ENCODE measurements at places on chromosomes 6 and 20.

GRCh38 chr20:62362991-62363919 lies 3.9 kb downstream of the LAMA5 start:
- no peak for DNase-seq

DNA sequence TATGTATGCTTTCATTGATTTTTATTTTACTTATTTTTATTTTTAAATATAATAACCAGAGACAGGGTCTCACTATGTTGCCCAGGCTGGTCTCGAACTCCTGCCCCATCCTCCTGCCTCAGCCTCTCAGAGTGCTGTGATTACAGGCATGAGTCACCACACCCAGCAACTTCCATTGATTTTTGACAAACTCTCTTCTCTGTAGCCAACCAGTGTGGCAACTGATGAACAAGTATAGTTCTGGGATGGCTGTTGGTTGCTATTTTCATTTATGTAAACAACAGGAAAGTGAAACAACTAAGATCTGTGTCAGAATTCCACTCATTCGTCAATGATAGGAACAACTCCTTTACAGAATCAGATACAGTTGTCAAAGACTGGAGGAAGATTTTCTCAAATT lies 356.7 kb upstream of the JARID2 start:
- no peak for DNase-seq

GRCh38 chr6:158050955-158051354 lies 69.3 kb downstream of the SYNJ2 start:
- no peak for DNase-seq

GRCh38 chr6:169984181-169985120 lies 233.0 kb downstream of the ERMARD start:
- DNase-seq, result no peak

GRCh38 chr6:107661291-107661690 lies 162.8 kb downstream of the SCML4 start:
- DNase-seq, result no peak

- no peak for DNase-seq
Measured at GRCh38 chr6:146938266-146938665, 266.0 kb upstream of the STXBP5 start.

DNA sequence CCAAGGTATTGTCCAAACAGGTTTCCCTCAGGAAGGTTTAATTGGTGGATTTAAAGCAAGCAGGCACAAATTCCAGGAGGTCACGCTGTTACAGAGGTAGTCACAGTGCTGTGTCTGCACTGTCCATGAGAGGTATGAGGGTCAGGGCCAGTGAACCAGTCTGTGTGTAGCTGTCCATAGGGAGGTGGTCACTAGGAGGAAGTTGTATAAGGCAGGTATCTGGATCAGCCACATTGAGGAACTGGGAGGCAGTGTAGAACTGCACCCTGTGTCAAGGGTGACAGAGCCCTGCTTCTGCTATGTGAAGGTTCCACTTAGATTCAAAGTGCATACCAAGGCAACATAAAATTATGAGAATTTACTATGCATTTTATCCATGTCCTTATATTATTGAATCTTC lies 73.3 kb downstream of the MAP3K4 start:
- no peak for DNase-seq

GRCh38 chr6:90715093-90715655 lies 128.3 kb upstream of the MAP3K7 start:
- no peak for DNase-seq

GRCh38 chr20:63706027-63706695 lies 1.6 kb downstream of the ARFRP1 start:
- DNase-seq, result no peak

DNA sequence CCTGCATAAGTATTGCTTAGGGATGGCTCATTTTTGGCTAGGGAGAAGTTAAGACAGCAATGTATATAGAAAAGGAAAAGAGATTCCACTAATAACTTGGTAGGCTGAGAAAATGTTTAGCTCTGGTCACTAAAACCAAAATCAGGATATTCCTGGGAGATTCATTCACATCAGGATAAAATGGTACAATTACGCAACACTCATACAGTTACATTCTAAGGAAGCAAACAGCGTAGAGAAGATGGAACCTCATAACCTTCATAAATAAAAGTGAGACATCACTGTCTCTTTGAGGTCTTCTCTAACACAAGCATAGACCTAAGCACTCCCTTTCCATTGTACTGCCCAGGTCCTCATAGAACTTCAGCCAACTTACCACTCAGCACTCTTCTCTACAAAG lies 295.7 kb upstream of the RUNX2 start:
- no peak for DNase-seq

- no peak for DNase-seq
Measured at GRCh38 chr20:53995949-53996348, 74.4 kb downstream of the BCAS1 start.

DNA sequence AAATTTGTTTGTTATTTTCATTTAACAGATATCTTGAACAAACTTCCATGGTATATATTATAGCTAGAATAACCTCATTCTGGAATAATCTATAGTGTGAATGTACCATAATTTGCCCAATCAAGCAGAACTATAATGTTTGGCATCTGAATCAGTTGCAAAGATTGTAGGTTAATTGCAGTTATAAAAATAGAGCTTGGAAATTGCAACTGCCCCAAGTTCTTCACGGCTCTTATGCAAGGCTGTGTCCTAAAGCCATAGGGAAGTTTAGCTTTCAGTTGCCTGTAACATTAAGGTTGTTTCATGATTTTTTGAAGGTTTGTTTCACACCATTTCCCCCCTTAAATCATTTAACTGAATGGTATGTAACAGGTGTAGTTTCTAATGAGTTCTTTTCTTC lies 19.4 kb downstream of the NQO2 start:
- DNase-seq, result no peak

DNA sequence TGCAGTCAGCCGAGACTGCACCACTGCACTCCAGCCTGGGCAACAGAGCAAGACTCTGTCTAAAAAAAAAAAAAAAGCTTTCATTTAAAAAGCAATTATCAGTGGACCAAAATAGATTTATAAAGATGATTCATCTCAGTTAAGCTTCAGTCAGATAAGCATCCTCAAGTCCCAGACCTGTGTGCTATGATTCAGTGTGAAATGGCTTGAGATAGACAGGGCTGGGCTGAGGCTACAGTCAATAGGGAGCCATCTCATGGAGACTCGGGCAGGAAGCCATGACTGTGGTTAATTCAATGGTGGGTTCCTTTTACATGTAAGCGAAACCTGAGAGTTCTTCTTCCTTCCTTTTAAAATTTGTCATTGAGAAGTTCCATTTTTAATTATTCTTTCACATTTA lies 276.0 kb downstream of the TFAP2A start:
- no peak for DNase-seq

DNA sequence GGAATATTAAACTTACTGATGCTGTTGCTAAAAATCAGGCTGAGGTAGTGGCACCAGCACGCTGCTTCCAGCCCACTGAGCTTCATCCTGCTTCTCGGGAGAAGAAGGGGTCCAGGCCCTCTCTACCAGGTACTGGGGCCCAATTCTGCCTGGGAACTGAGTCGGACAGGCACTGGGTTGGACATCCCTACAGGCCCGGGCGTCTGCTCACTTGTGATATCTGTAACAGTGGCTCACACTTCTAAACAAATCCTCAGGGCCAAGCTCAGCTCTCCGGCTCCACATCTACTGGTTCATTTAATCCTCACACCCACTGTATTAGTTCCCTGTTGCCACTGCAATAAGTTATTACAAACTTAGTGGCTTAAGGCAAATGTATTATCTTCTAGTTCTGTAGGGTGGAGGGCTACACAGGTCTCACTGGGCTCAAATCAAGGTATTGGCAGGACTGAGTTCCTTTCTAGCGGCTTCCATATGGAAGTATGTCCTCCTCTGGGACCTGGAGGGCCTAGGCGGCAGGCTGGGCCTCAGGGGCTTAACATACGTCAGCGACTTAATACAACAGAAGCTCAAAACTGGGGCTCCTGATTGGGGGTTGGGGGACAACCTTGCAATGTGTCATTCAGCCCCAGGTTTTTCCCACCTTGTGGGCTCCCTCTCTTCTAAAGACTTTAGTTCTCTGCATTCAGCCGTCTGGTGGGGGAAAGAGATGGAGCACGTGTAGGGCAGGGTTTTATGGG lies 1.6 kb upstream of the KCNK15 start:
- DNase-seq, result no peak

DNA sequence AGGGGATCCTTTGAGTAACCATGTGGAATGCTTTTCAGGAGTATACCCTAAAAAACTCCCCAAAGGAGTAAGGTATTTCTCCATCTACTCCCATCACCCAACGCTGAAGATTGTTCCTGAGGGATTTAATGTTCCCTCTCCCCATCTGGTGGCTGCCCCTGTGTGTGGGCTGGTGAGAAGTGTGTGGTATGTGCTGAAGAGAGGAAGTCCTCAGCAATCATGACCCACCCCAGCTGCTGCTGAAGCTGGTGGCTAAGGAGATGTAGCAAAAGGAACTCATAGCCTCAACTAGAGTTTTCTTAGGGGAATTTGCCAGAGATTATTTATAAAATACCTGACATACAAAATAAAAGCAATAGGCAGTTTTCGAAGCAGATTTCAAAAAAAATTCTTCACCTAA lies 114.3 kb upstream of the JAG1 start:
- no peak for DNase-seq

DNA sequence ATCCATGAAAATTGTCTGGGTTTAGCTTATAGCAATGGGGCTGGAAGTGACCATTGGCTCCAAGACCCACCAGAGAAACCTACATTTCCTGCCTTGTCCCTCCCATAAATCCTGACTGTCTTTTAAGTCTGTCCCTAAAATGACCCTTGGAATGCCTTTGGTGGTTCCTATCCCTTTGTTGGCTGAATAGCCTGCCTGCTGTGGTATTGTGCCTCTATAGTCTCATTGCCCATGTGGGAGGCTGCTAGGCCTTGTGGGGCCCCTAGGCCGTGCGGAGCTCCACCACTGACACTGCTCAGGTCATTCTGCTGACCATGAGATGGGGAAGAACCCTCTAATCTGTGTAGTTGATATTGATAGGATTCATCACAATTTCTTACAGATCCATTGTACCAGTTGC lies 43.3 kb downstream of the SCP2D1 start:
- DNase-seq, result no peak

DNA sequence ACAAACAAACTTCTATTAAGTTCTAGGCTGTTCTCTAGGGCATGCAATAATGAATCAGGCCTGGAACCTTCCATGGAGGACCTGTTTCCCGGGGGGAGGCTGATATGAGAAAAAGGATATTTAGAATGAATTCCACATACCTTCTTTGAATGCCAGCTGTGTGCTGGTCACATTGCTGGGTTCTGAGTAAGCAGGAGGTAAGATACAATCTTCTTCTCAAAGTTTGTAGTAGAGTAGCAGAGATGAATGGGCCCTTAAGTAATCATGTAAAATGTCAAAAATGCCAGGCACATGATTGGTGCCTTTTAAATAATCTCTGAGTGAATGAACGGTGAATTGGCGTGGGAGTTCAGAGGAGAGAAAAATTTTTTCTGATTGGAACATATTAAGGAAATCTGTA lies 47.4 kb downstream of the TGM2 start:
- no peak for DNase-seq

- DNase-seq, result no peak
Measured at GRCh38 chr20:14666696-14667095, 329.3 kb upstream of the FLRT3 start.

DNA sequence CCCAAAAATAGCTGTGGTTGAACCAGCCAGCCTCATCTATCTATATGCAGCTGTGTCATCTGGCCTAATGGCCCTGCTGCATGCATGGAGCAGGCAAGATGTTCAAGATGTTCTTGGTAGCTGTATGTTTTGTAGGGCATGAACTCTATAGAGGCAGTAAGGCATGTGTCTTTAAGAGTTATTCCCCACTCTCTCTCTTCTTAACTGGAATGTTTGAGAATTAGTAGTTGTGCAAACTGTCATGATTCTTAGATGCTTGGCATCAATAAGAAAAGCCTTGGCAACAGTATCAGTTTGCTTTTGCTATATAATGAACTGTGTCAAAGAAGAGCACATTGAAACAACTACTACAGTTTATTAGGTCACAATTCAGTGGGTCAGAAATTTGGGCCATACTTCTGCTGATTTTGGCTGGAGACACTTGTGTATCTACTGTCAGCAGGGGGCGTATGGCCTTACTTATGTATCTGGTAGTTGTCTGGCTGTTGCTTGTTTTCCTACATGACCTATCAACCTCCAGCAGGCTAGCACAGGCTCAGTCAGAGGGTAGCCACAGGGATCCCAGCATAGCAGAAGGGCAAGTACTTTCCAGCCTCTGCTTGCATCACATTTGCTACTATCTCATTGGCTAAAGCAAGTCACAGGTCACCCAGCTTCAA lies 56.1 kb upstream of the LAMP5 start:
- no peak for DNase-seq

- DNase-seq, result no peak
Measured at GRCh38 chr20:10242166-10242565, 23.5 kb downstream of the SNAP25 start.

DNA sequence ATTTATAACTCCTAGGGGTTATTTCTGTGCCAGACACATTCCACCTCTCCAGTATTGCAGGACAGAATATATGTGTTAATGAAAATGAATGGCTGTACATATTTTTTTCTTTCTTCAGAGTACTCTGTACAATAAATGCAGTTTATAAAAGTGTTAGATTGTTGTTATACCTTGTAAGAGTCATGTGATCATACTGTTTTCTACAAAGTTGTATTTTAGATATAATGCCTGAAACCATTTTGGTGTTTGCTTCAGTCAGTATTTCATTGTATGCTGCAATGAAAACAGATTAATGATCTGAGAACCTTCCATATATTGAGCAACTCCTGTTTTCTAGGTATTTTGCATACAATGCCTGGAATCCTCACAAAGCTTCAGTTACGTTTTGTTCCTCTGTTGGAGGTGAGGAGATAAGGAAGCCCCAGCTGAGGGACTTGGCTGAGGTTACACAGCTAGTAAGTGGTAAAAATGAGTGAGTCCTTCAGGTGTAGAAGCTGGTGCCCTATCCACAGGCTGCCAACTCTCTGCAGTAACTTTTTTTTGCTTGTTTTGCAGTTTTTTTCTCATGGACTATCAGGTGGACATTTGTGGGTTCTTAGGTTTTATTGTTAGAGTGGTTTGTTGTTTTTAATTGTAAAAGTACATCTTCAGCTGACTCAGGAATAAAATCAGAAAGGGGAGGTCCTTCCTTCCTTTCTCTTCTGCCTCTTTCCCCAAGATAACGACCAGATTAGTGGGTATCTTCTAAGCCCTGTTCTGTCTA lies 11.6 kb downstream of the PDCD2 start:
- DNase-seq, result no peak

GRCh38 chr6:165831812-165832510 lies 168.9 kb upstream of the PDE10A start:
- no peak for DNase-seq

Measured in effector memory CD4-positive, alpha-beta T cell (primary cell).